DMS53 (cell line): ENCODE measurements at places on chromosomes 12 and 14.

GRCh38 chr12:94656556-94656955 is 6.2 kb upstream of the TMCC3 start:
- DNase-seq, result no peak

GRCh38 chr12:125470838-125471783 is 405.9 kb downstream of the AACS start:
- no peak for DNase-seq

- no peak for DNase-seq
These were observed 10.6 kb upstream of the CYP46A1 start for GRCh38 chr14:99673305-99674063.

DNA sequence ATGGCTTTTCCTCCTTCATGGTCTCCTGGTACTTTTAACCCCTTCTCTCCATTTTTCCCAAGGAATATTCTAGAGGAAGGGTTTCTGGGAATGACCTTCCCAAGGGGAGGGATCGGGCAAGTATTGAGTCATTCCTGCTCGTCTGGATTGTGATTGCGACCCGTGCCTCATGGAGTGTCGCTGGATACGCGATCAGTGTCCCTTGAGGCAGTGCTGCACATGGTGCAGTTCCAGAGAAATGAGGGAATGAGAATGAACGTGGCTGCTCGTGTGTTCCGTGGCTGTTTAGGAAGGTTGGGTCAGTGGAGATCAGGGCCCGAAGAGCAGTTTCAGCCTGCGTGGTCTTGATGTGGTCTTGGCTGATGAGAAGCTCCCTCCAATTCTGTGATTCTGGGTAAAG is 234.4 kb downstream of the CACNA1C start:
- DNase-seq, result no peak

DNA sequence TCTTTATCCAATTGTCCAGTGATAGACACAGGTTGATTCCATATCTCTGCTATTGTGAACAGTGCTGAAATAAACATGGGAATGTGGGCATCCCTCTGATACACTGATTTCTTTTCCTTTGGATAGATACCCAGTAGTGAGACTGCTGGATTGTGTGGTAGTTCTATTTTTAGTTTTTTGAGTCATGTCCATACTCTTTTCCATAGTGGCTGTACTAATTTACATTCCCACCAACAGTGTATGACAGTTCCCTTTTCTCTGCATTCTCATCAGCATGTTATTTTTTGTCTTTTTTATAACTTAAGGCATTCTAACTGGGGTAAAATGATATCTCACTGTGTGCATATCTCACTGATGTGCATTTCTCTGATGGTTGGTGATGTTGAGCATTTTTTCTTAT is 24.8 kb upstream of the VASH1 start:
- DNase-seq, result no peak

- DNase-seq, result peak; percentile 100
These were observed 186.4 kb upstream of the PRMT8 start for GRCh38 chr12:3304436-3305165.

DNA sequence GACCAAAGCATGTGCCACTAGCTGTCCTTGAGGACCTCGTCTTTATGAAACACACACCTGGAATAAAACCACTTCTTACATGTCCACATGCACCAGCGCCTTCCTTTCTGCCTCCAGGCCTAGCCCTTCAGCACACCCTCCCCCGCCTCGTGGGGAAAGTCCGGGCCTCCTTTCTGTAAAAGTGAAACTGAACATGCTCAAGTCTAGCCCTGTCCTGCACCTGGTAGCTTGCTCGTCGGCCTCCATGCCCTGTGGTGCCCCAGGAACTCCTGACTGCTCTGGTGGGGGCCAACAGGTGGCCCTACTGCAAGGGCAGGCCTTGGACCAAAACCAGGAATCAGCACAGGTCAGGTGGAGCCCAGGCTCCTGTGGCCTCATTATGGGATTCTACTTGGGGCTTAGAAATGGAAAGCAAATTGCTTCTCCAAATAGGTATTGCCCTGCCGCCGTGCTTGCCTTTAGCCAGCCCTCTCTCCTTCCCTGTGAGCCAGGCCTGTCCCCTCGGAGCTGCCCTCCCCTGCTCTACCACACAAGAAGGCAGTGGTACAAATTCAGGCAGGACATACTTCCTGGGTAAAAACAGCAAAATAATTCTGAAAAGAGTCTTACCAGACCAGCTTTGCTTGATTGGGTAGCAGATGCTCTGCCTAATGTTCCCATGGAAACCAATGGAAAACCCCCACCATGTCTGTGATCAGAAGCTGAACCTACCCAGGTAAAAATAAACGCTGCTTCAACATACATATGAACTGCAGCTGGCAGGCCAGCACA is 43.5 kb downstream of the ERH start:
- DNase-seq, result peak; percentile 45

DNA sequence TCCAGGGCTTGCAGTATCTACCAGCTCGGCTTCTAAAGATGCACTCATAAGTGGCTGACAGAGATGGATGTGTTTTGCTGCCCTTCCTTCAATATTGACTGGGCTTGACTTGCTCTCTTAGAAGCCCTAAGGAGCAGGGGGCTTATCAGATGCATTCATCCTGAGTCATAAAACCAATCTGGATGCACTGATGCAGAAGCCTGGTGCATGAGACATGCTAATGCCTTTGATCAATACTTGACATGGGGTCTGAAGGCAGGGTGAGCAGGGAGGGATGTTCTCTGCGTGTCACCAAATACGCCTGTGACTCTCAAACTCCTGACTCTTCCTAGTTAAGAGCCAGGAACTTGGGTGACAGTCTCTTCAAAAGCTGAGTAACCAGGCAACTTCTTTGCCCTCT is 77.8 kb upstream of the HSPB8 start:
- DNase-seq, result no peak

GRCh38 chr14:105050551-105050897 is 14.7 kb downstream of the GPR132 start:
- DNase-seq, result peak; percentile 80

GRCh38 chr12:100624571-100624970 is 51.1 kb downstream of the GAS2L3 start:
- no peak for DNase-seq

DNA sequence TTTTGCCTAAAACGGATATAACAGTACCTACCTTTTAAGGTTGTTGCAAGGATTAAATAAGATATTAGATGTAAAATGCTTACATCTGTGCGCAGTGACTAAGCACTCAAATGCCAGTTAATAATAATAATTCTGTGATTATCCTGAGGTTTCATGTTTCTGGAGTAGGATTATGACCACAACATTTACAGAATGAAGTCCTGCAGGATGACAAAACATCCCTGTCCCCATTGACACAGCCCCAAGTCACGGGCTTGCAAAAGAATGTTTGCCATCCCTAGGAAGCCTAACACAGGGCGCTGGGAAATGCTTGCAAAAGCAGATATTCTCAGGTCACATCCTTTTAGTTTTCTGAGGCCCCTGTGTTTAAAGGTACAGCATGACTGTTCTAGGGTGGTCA is 20.1 kb downstream of the SUSD6 start:
- no peak for DNase-seq

GRCh38 chr12:57996520-57996919 is 55.2 kb downstream of the ATP23 start:
- DNase-seq, result peak; percentile 13

GRCh38 chr12:7108003-7108795 is 815 bp downstream of the C1RL start:
- DNase-seq, result peak; percentile 95

- DNase-seq, result no peak
These were observed 48.3 kb downstream of the NOVA1 start for GRCh38 chr14:26549571-26549970.

DNA sequence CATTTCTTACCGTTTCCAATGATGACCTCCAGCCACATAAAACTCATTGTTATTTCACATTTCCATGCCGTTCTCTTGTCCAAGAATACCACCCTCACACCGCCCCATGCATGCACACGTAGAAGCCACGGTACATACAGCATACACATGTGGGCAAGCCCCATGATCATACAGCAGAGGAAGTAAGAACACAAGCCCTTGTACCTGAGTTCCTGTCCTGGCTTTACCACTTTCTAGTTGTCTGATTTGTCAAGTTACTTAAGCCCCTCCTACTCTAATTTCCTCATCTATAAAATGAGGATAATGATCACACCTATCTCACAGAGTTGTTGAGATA is 59.9 kb downstream of the DUSP16 start:
- DNase-seq, result no peak

DNA sequence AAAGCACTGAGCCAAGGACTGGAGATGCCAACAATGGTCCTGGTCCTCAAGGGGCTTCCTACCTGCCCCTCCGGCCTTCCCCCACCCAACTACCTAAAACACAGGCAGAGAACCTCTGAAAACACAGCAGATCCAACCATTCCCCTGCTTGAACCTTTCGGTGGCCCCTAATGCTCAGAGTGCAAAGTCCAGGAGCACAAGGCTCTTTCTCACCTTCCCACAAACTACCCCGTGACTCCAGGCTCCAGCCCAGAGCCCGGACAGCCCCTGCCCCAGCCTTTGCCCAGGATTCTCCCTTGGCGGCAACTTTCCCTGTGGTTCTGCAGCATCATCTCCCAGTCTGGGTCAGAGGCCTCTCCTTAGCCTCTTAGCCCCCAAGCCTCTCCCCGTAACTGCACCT is 1.6 kb upstream of the CD9 start:
- DNase-seq, result no peak

- no peak for DNase-seq
These were observed 466.5 kb downstream of the TMTC2 start for GRCh38 chr12:83153177-83153576.

DNA sequence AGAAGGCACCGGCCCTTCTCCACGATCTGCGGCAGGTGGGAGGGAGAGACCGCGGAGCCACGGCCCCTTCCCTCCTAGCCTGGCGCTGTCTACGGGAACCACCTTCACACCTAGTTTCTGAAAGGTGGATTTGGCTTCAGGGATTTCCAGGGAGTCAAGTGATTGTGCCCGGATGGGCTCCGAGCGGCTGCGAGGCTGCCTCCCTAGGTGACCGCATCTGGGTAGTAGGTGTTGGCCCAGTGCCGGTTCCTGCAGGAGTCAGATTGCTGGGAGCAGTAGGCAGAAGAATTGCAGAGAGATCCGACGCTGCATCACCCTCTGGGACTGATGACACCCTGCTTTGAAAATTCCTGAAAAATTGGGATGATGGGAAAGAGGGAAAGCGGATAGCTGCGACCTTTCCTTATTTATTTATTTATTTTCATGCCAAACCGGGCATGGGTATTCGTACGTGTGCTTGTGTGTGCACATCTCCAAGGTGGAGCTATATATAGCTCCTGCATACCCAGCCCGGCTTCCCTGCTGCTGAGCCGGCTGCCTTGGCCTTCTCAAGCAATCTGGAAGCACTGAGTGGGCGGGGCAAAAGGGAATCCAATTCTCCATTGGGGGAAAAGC is 1.1 kb downstream of the CNTN1 start:
- DNase-seq, result peak; percentile 91

DNA sequence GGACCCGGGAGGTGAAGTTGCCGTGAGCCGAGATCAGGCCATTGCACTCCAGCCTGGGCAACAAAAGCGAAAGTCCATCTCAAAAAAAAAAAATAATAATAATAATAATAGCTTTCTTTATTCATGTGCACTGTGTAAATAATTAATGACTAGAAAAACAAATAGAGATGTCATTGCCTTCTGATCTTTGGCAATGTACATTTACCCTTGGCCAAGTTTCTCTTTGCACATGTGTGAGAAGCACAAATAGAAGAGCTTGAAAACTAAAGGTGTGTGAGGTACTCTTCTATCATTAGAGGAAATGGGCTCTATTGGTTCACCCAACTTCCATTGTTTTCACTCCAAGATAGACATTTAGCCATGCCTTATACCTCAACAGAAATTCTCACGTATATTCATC is 170.1 kb upstream of the PDZRN4 start:
- DNase-seq, result peak; percentile 50

DNA sequence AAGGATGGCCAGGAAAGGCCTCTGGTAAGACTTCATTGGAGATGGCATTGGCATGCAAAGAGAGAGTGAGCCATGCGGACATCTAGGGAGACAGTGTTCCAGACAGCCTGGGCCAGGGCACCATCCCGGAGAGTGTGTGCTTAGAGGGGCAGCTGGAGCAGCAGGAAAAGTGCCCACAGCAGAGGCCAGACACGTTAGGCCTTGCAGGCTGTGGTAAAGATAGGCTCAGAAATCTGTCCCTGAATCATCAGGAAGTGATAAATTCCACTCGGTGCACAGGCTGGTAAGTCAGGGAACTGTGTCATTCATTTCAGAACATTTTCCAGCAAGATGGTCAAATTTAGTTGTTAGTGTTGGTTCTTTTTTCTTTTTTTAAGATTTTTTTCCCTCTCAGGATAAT is 8.8 kb downstream of the GALNT16 start:
- DNase-seq, result no peak

GRCh38 chr12:130224613-130225012 is 62.3 kb downstream of the FZD10 start:
- no peak for DNase-seq

GRCh38 chr14:86654558-86655184 is 1124.7 kb downstream of the FLRT2 start:
- peak; percentile 77 for DNase-seq

- DNase-seq, result no peak
These were observed 35.7 kb downstream of the TTC7B start for GRCh38 chr14:90780519-90780918.

- no peak for DNase-seq
These were observed 72.4 kb downstream of the BICD1 start for GRCh38 chr12:32179011-32179395.

DNA sequence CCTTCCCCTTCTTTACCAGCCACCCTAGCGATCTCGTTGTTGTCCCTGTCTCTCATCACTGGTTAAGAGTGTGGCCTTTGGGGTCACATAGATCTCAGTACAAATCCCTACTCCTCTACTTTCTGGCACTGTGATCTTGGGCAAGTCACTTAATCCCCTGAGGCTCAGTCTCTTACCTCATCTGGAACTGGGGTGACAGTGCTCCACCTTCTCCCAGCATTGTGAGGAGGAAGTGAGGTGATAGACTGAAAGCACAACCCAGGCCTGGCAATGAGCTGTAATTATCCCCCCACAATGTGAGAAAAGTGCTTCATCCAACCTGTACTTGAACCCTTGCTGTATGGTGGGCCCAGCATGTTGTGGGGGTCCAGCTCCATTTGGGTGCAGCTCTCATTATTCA is 48.0 kb downstream of the IRAK3 start:
- no peak for DNase-seq

- no peak for DNase-seq
These were observed 164.8 kb downstream of the SNAPC1 start for GRCh38 chr14:61927060-61927459.

DNA sequence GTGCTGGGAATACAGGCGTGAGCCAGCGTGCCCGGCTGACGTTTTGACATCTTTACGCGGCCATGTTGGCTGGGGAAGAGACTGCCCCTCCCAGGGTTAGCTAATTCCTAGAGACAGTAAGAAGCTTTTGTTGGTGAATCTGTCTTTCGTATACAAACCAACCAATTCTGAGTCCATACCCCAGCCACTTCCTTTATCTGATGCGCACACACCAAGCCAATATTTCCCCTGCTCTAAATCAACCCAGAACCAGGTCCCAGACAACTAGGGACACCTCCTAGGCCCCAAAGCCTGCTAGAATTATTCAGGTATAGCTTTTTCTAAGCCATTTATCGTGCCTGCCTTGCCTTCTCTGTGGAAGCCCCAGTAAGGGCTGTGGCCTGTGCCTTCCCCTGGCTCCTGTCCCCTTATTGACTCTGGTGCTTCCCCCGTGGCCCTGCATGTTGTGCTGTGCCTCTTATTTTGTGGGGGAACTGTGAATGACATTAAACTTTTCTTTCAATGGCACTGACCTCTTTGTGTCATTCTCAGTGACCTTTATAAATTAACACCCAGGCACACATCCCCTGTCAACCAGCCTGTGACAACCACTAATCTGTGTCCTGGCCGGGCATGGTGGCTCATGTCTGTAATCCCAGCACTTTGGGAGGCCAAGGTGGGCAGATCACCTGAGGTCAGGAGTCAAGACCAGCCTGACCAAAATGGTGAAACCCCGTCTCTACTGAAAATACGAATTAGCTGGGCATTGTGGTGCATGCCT is 10.7 kb upstream of the EVL start:
- no peak for DNase-seq
